Stimulated activated CD8-positive, alpha-beta memory T cell treated with anti-CD3 and anti-CD28 coated beads, Interleukin-2, amount 100 ng/mL, for 48 hours (primary cell): ENCODE measurements at places on chromosomes 3 and 15.

- no peak for DNase-seq
Observed at GRCh38 chr3:129521611-129522010, 6.8 kb upstream of the RHO start.

- peak; percentile 58 for DNase-seq
Observed at GRCh38 chr15:67080900-67081431, 15.6 kb downstream of the SMAD3 start.

DNA sequence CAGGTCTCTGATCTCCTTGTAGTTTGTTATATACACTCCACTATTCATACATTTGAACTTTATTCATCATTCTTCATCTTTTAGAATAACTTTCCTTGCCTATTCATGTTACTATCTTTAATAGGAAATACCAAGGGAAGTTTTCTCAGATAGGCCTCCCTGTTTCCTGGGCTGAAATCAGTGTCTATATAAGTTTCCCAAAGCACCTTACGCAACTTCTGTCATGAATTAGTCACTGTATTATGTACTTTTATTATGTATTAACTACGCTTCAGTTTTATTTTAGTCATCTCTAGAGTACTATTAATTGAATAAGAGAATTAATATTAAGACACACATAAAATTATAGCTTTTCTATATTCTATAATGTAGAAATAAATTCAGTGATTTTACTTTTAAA lies 1481.5 kb downstream of the OTOL1 start:
- no peak for DNase-seq

- DNase-seq = no peak
Observed at GRCh38 chr15:98034731-98035130, 74.2 kb downstream of the ARRDC4 start.

GRCh38 chr3:129087138-129087702 lies 26.6 kb downstream of the GP9 start:
- DNase-seq = no peak

- no peak for DNase-seq
Observed at GRCh38 chr3:52228751-52229291, 3.4 kb upstream of the TLR9 start.

- DNase-seq = no peak
Observed at GRCh38 chr3:50652709-50653108, 22.0 kb upstream of the DOCK3 start.

GRCh38 chr3:66297900-66298299 lies 77.1 kb downstream of the SLC25A26 start:
- DNase-seq = no peak

- no peak for DNase-seq
Observed at GRCh38 chr3:13012221-13012691, 61.0 kb downstream of the IQSEC1 start.

DNA sequence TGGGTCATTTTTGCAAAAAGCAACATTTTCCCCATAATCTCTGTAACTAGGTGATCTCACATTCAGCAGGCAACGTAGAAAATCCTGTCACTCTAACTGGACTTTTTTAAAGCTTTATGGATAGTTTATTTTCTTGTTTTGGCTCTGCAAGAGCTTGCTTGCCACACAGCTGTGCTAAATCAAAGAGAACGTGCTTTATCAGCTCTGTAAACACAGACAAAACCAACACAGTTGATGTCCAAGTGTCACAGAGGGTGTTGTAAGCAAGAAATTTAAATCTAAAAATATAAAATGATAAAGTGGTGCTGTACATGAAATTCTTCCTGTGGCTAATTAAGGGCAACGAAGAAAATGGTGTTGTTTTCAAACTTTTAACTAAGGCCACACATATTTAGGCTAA lies 97.5 kb upstream of the STAC start:
- DNase-seq = no peak

DNA sequence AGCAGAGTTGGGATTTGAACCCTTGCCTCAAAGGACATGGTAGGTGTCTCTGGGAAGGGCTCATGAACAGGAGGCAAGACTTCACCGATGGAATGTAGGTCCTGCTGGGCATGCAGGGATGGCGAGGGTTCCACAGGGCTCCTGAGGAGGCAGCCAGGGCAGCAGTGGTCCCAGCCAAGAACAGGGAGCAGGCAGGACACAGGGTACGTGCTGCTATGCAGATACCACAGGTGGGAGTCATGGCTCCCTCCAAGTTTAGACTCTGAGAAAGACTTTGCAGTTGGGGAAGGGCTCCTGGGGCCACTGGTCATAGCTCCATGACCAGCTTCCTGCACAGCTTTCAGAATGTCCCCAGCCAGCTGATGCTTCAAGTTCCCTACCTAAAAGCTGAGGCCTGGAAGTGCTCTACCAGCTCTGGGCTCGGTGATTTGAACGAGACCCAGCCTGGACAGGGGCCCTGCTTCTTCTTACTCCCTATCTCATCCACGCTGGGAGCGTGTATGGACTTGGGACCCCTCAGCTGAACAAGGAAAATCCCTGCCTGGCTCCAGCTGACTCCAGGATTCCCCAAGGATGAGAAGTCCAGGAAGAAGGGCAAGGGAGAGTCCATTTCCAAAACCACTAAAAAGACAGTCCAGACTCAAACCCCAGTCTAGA lies 747 bp downstream of the MYL3 start:
- DNase-seq = no peak

GRCh38 chr3:30011237-30011803 lies 595.1 kb upstream of the TGFBR2 start:
- DNase-seq = peak; percentile 0

DNA sequence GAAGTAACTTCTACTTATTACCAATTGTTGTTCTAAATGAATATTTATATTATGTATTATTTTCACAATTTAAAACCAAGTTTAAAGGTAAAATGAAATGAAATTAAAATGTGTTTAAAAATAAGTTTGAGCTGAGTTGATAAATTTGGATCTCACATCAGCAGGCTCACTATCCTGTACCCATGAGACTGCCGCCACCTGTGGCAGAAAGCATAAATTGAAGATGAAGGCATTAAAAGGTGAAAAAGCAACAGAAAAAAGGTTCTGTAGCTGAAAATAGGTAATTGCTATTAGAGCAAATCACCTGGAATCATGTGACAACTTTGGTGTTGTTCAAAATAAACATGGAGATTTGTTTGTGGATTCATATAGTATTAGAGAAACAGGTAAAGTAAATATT lies 133.0 kb upstream of the CADM2 start:
- no peak for DNase-seq

- DNase-seq = no peak
Observed at GRCh38 chr15:80605591-80606150, 89.4 kb upstream of the ABHD17C start.

DNA sequence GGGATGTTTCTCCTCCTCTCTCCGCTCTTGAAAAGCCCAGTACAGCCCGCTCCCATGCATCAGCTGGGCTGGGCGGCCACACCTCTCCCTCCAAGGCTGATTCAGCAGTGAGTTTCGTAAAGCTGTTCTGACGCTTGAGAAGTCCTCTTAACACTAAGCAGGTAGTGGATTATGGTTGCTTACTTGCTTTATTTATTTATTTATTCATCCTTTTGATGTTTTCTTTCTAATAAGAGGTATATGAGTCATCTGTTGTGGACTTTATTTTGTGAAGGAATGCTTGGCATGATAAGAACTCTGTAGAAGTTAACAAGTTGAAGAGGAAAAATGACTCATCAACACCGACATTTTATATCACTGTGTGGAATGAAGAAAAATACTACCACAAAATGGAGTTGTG lies 285.0 kb downstream of the SQOR start:
- no peak for DNase-seq

GRCh38 chr15:66233487-66234415 lies 19.8 kb downstream of the MEGF11 start:
- DNase-seq = no peak
